SIG-M5 (cell line): ENCODE measurements at places on chromosomes 11 and 22.

DNA sequence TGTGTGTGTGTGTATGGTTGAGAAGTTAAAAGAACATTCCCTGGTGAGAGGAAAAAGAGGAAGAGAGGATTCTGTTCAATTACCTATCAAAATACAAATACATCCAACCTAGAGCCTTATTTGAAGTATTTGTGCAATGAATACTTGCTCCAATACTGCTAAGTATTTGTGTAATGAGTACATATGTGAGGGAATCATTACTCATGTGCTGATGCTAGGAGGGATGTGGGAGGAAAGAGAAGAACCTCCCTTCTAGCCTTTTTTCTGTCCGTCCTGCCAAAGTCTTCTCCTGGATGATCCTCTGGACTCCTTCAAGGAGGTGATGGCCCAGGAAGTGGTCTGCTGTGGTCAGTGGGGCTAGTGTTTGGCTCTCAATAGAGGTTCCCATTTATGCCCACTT is 36.0 kb upstream of the ACCSL start:
- no peak for DNase-seq

DNA sequence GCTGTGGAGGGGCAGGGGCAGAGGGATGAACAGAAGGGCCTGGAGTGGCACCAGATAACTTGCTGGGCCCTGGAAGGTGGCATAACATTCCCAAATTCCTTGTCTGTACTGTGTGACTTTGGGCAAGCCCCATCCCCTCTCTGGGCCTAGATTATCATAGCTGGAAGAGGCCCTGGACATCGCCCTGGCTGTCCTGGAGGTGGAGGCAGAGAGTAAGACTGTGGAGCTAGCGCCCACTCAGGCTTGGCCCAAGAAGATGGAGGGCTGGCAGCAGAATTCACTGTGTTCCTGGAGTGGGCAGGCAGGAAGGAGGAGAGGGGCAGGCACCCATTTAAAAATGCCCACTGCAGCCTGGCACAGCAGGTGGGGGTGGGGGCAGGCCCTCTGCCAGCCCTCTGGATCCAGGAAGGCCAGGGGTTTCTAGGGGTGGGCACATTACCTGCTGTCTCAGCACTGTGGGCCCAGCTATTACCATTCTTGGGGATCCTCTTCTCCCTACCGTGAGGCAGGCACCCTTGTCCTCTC is 22.6 kb downstream of the ARHGEF17 start:
- DNase-seq = no peak

GRCh38 chr11:85746670-85747069 is 60.7 kb upstream of the CCDC89 start:
- no peak for DNase-seq

GRCh38 chr11:35765211-35765610 is 102.6 kb downstream of the TRIM44 start:
- DNase-seq = no peak

DNA sequence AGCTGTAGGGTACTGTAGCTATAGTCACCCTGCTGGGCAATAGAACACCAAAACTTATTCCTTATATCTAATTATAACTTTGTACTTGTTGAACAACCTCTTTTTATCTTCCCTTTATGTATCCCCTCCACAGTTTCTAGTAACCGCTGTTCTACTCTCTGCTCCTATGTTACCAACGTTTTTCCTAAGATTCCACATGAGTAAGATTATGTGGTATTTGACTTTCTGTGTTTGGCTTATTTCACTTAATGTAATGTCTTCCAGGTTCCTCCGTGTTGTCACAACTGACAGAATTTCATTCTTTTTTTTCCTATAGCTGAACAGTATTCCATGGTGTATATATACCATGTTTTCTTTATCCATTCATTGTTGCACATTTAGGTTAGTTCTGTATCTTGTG is 258.4 kb downstream of the DYNC2H1 start:
- no peak for DNase-seq

- DNase-seq = no peak
Measured at GRCh38 chr11:62706850-62707247, 375 bp downstream of the BSCL2 start.

DNA sequence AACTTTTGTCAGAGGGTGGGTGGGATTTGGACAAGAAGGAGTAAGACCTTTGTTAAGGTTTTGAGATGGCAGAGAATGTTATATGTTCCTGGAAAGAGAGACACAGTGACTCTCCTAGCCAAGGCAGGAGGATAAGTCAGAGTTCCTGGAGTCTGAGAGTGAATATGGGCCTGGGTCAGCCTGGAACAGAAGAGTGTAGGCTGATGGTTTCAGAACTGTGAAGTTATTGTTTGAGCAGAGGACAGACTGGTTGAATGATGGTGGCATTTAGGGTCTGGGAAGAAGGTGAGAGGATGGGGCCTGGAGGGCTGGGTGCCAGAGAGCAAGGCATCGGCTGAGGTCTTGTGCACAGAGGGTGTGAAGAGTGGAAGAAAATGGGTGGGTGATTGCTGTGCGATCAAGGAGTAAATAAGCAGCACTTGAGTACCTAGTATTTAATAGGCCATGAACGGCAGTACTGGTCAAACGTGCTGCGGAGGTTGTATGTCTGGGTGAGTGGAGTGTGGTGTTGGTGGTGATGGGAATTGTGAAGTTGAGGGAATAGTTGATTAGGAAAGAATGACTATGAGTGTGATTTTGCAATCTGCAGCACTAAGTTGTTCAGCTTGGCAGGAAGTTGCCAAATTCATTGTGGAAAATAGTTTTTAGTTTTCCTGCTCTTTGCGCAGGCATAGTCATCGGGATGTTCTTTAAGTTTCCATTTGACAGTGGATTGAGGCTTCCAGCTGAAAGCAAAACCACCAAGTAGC is 1.8 kb downstream of the PANX1 start:
- no peak for DNase-seq

DNA sequence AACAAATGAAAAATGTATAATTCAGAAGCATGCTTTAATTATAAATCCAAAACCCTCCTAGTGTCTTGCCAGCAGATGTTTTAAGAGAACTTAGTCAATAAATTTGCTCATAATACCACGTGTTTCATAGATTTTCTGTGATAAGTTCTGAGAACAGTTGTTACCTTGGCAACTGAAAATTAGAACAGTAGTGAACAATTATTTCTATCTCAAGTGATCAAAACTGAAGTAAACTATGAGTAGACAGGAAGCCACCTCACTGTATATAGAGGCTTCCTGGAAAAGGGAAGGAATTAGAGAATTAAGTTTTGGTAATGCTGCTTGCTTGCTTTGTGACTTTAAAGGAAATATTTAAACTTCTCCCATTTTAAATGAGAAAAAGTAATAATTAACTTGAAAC is 266.0 kb upstream of the ANO3 start:
- no peak for DNase-seq
